Germinal center (tissue), 1 donor: ENCODE measurements at places on chromosomes 2 and 18.

- DNase-seq, result no peak
These were observed 27.0 kb upstream of the ADAM17 start for GRCh38 chr2:9582624-9583023.

DNA sequence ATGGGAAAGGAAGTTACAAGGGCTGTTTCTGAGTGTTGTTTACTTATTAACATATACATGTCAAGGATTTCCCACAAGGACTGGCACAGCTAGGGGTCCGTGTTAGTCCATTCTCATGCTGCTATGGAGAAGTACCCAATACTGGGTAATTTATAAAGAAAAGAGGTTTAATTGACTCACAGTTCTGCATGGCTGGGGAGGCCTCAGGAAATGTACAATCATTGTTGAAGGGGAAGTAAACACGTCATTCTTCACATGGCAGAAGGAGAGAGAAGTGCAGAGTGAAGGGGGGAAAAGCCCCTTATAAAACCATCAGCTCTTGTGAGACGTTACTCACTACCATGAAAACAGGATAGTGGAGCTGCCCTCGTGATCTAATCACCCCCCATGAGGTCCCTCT, 128.9 kb upstream of the CELF4 start:
- no peak for DNase-seq

DNA sequence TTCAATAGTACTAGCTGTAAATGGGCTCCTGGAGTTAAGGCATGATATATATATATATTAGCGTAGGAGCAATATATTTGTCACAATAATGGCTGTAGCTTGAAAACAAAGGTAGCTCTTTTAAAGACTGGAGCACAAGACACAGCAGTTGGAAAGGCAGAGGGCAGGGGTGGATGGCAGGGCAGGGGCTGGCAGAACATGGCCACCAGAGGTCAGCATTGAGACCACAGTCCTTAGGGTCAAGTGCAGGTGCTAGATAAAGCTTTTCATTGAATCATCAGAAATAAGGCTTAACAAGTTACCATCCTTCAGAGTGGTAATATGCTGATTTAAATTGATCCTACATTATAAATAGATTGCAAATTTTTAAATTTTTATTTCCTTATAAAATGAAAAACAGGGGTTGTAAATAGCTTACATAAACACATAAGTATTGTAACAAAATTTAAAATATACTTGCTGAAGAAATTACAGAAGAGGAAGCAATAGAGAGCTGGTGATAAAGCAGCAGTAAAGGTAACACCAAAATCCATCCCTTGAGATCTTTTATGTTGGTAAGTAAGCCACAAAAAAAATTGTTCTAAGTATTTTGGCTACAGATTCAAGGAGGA, 161.2 kb upstream of the PIEZO2 start:
- no peak for DNase-seq

GRCh38 chr2:67656875-67657274, 259.7 kb downstream of the ETAA1 start:
- no peak for DNase-seq

DNA sequence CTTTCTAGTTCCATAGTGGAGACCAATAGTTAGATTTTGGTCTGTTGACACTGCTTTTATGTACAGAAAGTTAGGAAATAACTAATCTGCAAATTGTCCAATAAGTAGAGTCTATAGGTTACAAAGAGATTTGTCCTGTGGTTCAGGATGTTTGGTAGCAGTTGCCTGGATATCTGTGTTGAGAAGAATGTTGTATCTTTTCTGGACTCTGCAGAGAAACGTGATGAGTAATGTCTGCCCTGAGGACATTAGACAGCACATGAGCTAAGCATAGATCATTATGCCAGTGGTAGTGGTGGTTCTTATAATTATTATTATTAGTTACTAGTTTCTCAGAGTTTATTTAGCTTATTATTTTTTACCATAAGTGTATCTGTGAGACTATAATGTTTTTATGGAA, 65.8 kb downstream of the ANKRD62 start:
- no peak for DNase-seq

GRCh38 chr2:238439917-238440316, 13.2 kb downstream of the ASB1 start:
- no peak for DNase-seq

GRCh38 chr2:226478109-226478809, 321.4 kb downstream of the IRS1 start:
- no peak for DNase-seq

- no peak for DNase-seq
These were observed 485.4 kb downstream of the PARD3B start for GRCh38 chr2:205030695-205031094.

GRCh38 chr18:58967751-58968254, 103.1 kb downstream of the ZNF532 start:
- no peak for DNase-seq
